ENCODE measurements at places on chromosomes 12 and 14.

GRCh38 chr14:68939181-68939892 lies 39.8 kb downstream of the ACTN1 start:
- DNase-seq, result no peak

- DNase-seq, result no peak
Measured at GRCh38 chr12:111699-112493, 45.3 kb downstream of the IQSEC3 start.

- no peak for DNase-seq
Measured at GRCh38 chr14:105473033-105473676, 1.5 kb upstream of the CRIP2 start.

GRCh38 chr12:82919388-82920054 lies 232.8 kb downstream of the TMTC2 start:
- no peak for DNase-seq

GRCh38 chr12:133129368-133130037 lies 571 bp downstream of the ZNF891 start:
- no peak for DNase-seq

- DNase-seq, result no peak
Measured at GRCh38 chr12:27622436-27623195, 73.6 kb upstream of the REP15 start.

Data from GOT3 (cell line).